ENCODE measurements at places on chromosomes 5 and 9. TPM values are rescaled to one million over a fixed set of nuclear protein-coding genes. Genes with fewer than 3 reads are reported as not detected.

GRCh38 chr5:68898951-68899471, 194.8 kb upstream of the SLC30A5 start:
- no peak overlapping the region for H3K4me3 ChIP-seq
- DNase-seq, result no peak
- H3K36me3 ChIP-seq, result no peaks in the 10 kb centered on the region
- no peaks in the 10 kb centered on the region for H3K4me1 ChIP-seq

- DNase-seq, result no peak
- H3K36me3 ChIP-seq, result no peaks in the 10 kb centered on the region
- H3K27ac ChIP-seq, result no peak overlapping the region
- H3K4me1 ChIP-seq, result no peaks in the 10 kb centered on the region
- no peak overlapping the region for H3K4me3 ChIP-seq
Observed at GRCh38 chr5:8436924-8437323, 568.0 kb downstream of the MTRR start.

GRCh38 chr5:72172786-72173185, 65.5 kb downstream of the MAP1B start:
- no peak overlapping the region for H3K4me3 ChIP-seq
- no peaks in the 10 kb centered on the region for H3K4me1 ChIP-seq
- DNase-seq, result no peak
- H3K36me3 ChIP-seq, result no peaks in the 10 kb centered on the region

- no peak overlapping the region for H3K4me3 ChIP-seq
- H3K27ac ChIP-seq, result no peak overlapping the region
- H3K4me1 ChIP-seq, result no peaks in the 10 kb centered on the region
Observed at GRCh38 chr9:80376180-80376579, 804.4 kb downstream of the TLE4 start.

Gene SLC25A51
- 39.9 TPM for total RNA-seq

Gene SPATA31C1
- total RNA-seq, result not detected

- no peaks in the 10 kb centered on the region for H3K4me1 ChIP-seq
- H3K36me3 ChIP-seq, result no peaks in the 10 kb centered on the region
- no peak for DNase-seq
- no peak overlapping the region for H3K27ac ChIP-seq
- H3K4me3 ChIP-seq, result no peak overlapping the region
Observed at GRCh38 chr5:151345187-151345807, 2.1 kb downstream of the SLC36A2 start.

Gene PCDHB10
- 2.0 TPM for total RNA-seq

DNA sequence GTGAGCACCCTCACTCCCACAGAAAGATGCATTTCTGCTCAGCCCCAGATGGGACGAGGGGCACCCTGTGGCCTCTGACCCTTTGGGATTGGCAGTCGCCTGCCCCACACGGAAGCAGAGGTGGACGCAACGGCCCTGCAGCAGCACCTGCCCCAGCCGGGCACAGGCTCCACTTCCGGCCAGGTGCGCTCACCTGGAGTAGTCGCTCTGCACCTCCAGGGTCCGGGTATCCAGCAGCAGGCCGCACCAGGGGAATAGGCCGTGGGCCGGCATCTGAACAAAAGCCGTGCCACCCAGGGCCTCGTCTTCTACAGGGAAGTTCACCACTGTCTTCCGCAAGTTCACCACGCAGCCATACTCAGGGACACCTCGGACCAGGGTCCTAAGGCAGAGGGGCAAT, 30.7 kb downstream of the TERT start:
- H3K4me1 ChIP-seq, result no peaks in the 10 kb centered on the region
- no peaks in the 10 kb centered on the region for H3K36me3 ChIP-seq
- H3K4me3 ChIP-seq, result no peak overlapping the region
- peak; percentile 76 for DNase-seq
- no peak overlapping the region for H3K27ac ChIP-seq

GRCh38 chr5:180790524-180790923, 12.1 kb downstream of the MGAT1 start:
- H3K36me3 ChIP-seq, result no peaks in the 10 kb centered on the region
- H3K4me1 ChIP-seq, result peaks cover 13% of the 10 kb centered on the region
- H3K27me3 ChIP-seq, result no peaks in the 10 kb centered on the region
- no peak overlapping the region for H3K4me3 ChIP-seq

DNA sequence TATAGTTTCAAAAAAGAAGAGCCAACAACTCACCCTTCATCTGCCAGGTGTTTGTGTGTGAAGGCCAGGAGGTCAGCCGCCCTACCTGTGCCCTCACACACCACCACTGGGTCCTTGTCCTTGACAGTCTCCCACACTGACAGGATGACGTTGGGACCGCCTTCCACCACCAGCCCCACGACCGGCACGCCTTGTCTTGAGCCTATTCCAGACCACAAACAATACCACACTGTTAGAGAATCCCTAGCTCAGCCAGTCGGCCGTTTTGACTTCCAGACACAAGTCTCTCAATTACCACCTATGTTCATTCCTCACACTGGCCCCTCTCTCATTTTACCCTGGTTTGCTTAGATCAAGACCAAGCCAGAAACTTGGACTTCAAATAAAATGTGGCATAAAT, 66.1 kb downstream of the TRPM6 start:
- no peaks in the 10 kb centered on the region for H3K36me3 ChIP-seq
- DNase-seq, result no peak
- H3K27ac ChIP-seq, result no peak overlapping the region
- no peaks in the 10 kb centered on the region for H3K4me1 ChIP-seq
- no peaks in the 10 kb centered on the region for H3K27me3 ChIP-seq

Gene PHYKPL
- total RNA-seq, result 87.9 TPM

DNA sequence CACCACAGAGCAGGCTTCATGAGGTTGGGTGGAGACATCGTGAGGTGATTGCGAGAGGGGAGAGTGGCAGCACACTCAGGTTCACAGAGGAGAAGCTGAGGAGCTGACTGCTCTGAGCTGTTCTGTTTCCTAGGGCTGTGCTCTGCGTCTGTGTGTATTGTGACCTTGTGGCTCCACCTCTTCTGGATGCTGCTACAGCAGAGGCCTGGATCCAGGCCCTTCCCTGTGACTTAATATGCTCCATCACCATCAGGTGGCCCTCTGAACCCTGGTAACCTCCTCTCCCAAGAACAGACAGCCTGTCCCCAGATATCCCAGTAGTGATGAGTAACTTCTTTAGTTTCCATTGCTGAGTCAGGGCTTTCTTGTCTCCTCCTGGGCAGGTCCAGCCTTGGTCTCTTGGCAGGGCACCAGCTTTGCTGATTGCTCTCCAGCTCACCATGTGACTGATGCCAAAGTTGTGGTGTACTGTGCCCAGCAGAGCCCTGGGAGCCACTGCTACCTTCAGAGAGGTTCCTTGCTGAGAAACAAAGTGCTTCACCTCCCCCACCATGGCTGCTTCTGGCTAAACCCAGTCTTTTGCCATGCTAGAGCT, 212.8 kb upstream of the CHD1 start:
- H3K4me1 ChIP-seq, result no peaks in the 10 kb centered on the region
- no peak overlapping the region for H3K27ac ChIP-seq
- DNase-seq, result no peak
- no peaks in the 10 kb centered on the region for H3K27me3 ChIP-seq
- H3K4me3 ChIP-seq, result no peak overlapping the region

Gene IRX2
- total RNA-seq, result 60.6 TPM

Gene PLAC8L1
- total RNA-seq, result 0.47 TPM

DNA sequence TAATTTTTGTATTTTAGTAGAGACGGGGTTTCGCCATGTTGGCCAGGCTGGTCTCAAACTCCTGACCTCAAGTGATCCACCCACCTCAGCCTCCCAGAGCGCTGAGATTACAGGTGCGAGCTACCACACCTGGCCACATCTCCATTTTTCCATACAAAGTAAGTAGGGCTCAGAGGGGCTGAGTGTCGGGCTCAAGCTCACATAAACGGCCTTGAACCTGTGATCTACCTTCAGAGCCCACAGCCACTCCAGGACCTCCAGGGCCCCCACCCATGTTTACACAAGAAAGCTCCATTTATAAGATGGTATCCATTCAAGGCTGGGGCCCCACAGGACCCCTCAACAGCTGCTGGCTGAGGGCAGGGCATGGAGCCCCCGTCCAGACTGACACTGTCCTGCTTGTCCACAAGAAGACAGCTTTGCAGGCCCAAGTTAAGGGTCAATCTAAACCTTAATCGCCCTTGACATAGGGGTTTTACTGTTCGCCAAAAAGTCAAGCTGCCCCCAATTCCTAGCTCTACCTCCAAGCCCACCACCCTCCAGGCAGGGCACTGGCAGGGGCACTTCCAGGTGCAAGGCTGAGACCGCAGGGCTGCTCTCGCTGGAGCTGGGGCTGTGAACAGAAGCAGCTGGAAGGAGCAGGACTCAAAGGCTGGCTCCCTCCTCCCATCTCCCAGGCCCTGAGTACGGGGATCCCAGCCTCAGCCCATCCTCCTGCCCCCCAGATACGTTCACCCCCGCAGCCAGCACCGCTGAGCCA, 18.9 kb downstream of the FAM78A start:
- H3K27me3 ChIP-seq, result no peaks in the 10 kb centered on the region
- no peak for DNase-seq
- H3K4me1 ChIP-seq, result no peaks in the 10 kb centered on the region
- peak overlapping the region; percentile 79 for H3K27ac ChIP-seq

Gene TIMD4
- 0.32 TPM for total RNA-seq

GRCh38 chr5:1999794-2000193, 117.1 kb upstream of the IRX4 start:
- H3K4me1 ChIP-seq, result no peaks in the 10 kb centered on the region
- no peaks in the 10 kb centered on the region for H3K36me3 ChIP-seq
- no peak overlapping the region for H3K4me3 ChIP-seq
